ENCODE measurements at places on chromosomes 16 and 17.

- no peak for DNase-seq
These were observed 193.6 kb downstream of the AATF start for GRCh38 chr17:37142294-37142896.

- DNase-seq: no peak
These were observed 680.3 kb upstream of the SOX9 start for GRCh38 chr17:71440513-71440912.

DNA sequence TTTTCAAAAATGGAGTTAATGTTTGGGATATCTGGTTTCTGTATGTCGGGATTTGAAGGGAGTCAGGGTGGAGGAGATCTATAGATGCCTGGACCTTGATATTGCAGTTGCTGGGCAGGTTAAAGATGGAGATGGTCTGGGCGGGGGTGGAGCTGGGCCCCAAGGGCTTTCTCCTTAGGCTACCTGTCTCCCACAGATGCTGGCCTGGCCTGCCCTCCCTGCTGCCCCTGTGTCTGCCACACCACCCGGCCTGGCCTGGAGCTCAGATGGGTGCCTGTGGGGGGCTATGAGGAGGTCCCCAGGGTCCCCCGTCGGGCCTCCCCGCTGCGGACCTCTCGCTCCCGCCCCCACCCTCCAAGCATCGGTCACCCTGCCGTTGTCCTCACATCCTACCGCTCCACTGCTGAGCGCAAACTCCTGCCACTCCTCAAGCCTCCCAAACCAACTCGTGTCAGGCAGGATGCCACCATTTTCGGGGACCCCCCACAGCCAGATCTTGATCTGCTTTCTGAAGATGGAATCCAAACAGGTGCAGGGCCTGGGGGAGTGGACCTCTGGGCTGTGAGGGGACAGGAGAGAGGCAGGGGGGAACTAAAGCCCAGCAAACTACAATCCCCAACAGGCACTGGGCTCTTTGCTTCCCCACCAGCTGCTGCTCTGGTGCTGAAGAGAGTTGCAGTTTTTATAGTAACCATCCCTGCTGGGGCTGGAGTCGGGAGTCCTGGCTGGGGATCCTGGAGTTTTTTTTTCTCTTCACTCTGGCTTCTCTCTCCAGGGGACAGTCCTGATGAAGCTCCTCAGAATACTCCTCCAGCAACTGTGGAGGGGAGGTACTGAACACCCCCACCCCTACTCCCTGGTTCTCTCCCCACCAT is 2.9 kb downstream of the ARHGEF15 start:
- no peak for DNase-seq

DNA sequence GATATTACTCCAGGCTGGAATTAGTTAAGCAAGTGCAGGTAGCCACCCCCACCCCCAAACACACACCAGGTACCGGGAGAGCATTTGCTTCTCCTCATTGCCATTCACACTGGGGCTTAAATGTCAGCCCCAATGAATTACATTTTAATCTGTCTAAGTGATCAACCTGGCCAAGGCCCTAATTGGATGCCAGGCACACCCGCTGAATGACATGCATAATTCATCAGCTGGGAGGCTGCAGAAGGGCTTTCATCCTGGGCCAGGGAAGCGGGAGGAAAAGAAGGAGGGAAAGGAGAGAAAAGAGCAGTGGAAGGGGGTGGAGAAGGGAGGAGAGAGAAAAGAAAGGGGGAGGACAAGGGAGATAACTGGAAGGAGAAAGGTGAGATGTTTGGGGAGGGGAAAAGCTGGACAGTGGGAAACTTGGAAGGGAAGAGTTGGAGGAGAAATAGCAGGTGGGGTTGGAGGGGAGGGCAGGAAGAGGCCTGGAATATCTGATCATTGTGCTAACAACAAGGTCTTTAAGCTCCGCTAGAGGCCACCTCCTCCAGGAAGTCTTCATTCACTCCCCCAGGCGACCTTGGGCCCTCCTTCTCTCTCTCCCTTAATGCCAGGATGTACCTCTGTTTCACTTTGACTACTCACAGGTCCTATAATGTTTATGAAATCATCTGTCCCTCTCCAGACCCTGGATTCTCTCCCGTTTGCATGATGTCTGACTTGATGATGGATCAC is 40.1 kb upstream of the CES5A start:
- no peak for DNase-seq

DNA sequence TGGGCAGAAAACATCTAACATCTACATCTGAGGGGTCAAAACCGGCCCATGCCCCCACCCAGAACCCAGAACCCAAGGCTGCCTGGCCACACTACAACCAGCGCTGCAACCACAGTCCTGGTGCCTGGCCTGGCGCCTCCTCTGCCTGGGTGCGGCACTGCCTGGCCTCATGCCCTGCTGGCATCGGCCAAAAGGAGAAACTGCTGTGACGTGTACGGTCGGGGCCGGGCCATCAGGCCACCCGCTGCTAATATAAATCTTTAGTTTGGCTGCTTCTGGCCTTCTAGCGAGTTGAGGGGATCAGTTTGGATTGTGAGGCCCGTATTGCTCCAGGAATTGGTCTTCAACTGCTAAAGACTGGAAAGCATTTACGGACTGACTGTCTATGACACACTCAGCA is 22.8 kb downstream of the TMEM204 start:
- DNase-seq: no peak

GRCh38 chr16:3963886-3964685 is 83.6 kb upstream of the CREBBP start:
- DNase-seq: no peak

- DNase-seq: no peak
These were observed 9.3 kb downstream of the PPL start for GRCh38 chr16:4927661-4928060.

GRCh38 chr16:64276646-64277045 is 845.2 kb downstream of the CDH11 start:
- DNase-seq: no peak

- no peak for DNase-seq
These were observed 1.6 kb downstream of the VAT1L start for GRCh38 chr16:77790009-77790372.

DNA sequence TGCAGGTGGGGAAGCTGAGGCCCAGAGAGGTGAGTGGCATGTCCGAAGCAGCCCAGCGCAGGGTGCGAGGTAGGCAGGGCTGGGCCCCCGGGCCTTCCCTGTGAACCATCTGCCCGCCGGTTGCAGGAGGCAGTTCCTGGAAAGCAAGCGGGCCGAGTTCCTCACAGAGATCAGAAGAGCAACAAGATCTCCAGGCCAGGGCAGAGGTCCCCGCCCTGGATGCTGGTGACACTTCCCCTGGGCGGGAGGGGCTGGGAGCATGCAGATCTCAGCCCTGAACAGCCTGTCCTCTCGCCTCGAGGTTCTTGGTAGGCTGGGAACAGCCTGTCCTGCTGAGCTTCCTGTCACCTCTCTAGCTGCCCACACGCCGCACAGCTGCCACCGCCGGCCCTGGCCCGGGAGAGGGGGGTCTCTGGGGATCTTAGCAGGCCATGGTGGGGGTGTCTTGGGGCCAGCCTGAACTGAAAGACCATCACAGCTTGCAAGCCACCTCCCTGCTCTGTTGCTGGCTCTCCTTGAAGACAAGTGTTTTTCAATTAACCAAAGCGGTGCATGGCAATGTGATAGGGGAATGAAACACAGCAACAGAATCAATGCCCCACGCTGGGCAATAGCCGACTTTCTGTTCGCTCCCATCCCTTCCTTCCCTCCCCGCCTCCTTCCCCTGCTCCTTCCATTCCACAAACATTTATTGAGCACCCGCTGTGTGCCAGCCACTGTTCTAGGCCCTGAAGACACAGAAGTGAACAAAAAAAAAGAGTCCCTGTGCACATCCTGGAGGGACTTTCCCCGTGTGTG is 31.7 kb downstream of the SOCS1 start:
- DNase-seq: peak; percentile 58

DNA sequence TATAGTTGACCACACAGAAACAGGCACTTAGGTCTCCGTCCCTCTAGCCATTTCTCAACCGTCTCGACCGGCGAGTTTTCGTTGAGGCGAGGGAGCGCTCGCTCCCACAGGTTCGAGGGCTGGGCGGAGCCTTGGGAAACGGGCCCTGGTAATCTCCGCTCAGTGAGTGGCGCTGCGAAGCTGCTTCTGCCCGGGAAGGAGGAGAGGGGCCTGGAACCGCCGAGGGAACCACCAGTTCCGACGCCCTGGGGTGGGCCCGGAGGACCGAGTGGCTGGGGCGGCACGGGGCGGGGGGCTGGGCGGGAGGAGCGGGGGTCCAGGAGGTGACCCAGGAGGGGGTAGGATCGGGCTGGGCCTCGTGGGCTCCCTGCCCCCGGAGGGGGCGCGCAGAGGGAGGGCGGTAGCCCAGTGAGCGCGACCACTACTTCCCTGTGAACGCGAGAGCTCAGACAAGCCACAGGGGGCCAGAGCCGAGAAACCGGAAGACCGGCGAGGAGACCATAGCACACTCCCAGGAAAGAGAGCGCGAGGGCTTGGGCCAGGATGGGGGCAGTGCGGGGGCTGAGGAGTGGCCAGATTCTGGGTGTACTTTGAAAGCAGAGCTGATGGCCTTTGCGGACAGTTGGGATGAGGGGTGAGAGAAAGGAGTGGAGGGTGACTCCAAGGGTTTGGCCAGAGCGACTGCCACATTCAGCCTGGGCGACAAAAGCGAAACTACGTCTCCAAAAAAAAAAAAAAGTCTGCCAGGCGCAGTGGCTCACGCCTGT is 29.9 kb upstream of the ARL4D start:
- peak; percentile 69 for DNase-seq

DNA sequence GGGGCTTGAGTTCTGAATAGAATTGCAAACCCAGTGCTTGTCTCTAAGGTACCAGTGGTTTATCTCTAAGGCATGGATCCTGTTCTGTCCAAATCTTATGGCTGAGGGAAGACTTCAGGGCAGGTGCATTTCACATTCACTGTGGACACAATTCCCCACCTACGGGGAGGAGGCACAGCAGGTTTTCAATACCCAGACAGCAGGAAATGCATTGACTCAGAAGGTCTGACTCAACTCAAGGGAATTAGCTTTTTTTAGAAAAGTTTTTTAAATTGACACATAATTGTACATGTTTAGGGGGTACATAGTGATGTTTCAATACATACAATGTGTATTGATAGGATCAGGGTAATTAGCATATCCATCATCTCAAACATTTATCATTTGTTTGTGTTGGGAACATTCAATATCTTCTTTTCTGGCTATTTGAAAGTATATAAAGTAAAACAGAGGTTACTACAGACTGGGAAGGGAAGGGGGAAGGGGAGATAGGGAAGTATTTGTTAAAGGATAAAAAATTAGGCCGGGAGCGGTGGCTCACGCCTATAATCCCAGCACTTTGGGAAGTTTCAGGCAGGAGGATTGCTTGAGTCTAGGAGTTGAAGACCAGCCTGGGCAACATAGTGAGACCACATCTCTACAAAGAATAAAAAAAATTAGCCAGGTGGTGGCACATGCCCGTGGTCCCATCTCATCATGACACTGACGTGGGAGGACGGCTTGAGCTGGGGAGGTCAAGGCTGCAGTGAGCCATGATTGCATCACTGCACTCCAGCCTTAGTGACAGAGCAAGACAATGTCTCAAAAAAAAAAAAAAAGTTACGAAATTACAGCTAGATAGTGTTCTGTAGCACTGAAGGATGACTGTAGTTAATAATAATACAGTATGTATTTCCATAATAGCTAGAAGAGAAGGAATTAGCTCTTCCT is 54.9 kb downstream of the RGS9 start:
- peak; percentile 27 for DNase-seq

DNA sequence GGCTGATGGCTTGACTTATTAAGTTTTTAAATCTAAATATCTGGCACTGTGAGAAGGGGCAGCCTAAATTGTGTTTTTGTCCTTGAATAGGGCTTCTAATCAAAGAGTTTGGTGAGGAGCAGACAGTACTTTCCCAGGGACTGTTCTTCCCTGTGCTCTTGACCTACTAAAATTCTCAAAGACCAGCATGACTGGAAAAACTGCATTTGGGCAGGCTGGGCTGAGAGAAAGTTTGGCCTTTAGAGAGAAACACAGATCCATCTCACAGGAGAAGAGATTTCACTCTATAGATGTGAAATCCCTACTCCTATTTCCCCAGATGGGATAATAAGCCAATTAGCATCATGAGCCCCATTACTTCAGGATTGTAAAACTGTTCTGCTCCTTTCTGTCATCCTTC is 7.3 kb downstream of the PCTP start:
- DNase-seq: no peak

DNA sequence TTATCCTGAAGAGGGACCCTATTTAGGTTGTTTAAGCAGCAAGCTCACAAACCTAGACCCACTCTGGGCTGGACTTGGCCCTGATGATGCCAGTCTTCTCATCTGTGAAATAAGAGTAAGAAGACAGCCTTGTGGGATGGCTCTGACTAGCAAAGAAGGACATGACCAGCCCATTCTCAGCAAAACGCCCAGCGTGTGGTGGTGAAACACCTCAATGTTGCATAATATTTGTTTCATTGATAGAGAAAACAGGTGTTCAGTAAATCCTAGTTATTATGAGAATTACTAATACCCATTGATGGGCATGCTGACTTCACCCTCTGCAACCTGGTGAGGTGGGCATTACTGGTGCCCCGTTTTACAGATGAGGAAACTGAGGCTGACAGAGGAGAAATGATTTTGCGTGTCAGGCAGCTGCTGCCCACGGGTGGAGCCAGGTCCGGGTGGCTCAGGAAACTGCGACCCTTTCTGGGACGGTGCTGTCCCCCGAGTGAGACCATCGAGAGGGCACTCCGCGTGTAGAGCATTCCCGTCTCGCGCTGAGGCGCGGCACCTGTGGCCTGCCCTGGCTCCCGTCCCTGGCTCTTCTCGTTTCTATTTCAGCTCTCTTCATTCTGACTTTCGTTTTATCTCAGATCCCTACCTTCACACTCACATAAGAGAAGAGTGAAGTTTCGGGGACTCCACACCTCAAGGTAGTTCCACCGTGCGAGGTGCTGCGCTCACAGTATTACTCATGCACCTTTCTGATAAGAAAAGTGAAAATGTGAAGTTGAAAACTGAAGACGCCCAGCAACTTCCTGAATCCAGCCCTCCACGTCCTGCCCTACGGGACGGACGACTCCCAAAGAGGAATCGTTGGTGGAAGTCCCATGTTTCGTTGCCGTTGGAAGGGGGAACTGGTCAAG is 48.5 kb downstream of the IRF8 start:
- DNase-seq: peak; percentile 65

- no peak for DNase-seq
These were observed 71.6 kb downstream of the RAI1 start for GRCh38 chr17:17752821-17753321.

DNA sequence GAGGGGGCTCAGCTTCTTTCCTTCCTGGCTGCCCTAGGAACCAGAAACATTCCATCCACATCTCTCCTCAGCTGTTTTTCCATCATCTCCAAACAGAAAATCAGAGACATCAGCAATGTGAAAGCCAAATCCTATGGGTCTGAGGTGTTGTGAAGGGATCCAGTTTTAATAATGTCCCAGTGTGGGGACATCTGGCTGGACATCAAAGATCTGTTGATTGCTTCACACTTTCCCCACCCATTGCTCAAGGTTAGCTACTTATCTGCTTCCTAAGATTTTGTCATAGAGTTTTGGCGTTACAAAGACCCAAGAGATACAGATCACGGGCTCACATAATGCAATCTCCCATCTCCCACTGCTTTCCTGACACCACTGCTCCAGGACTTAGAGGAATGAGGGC is 47.8 kb upstream of the AXIN2 start:
- no peak for DNase-seq

GRCh38 chr17:42561897-42562387 is at the start of gene COASY:
Gene COASY (plus strand): TSS chr17:42562148. CDS start chr17:42562623, 475 bp downstream.
- DNase-seq: peak; percentile 95
